ENCODE measurements at places on chromosomes 2 and 18.

DNA sequence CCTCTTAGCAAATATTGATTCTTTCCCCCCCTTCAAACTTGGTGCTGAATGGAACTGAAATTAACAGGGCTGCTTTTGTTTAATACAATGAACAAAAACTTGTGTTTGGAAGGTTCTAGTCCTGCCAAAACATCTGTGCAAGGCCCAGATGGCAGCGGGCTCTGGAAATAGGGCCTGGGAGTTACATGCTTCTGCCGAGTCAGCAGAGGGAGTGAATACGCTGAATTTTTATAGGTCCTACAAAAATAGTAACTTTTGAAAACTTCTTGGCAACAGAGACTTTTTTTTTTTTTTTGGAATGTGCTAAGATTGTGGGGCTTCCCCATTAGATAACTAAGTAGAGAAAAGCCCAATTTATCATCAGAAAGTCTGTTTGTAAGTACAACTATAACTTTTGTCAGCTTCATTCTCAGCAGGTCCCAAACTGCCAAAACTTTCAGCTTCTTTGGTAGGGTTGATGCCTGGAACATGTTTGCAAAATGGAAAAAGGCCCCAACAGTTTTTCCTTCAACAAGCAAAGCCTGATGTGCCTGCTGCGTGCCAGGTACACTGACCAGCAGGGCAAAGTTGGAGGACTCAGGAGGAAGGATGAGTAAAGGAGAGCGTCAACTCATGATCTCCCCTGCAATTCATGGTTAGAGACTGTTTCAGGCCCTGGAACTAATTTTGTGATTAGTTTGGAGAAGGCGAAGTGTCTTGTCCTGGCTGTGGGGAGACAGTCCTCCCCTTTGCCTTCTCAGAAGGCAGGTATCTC, 45.1 kb upstream of the HDAC4 start:
- DNase-seq, result no peak

GRCh38 chr2:5846881-5847280, 154.7 kb downstream of the SOX11 start:
- no peak for DNase-seq

DNA sequence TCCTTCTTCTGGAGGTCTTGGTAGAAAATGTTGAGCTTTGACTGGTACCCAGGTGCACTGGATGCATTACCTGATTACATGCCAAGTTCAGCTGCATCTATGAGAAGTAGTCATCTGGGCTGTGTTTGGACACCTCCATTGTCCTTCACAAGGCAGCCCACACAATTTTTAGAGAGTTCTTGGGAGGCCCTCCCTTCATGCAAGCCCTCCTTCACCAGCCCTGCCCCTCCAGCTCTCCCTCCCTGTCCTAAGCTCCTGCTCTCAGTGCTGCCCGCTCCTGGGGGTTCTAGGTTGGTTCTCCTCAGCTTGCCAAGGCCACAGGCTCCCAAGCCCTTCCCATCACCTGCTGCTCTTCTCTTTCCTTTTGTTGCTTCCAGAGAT, 148.7 kb downstream of the DYSF start:
- DNase-seq, result no peak

DNA sequence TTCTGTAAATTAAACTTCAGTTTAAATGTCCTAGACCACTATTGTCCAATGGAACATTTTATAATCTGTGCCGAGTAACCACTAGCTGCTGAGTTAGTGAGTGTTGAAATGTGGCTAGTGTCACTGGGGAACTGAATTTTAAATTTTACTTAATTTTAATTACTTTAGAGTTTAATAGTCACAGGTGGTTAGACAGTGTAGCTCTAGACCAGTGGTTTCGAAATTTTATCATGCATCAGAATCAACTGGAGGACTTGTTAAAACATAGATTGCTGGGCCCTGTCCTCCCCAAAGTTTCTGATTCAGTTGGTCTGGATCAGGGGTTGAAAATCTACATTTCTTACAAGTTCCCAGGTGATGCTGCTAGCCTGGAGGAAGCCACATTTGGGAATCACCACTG, 110.4 kb downstream of the FMNL2 start:
- DNase-seq, result no peak

DNA sequence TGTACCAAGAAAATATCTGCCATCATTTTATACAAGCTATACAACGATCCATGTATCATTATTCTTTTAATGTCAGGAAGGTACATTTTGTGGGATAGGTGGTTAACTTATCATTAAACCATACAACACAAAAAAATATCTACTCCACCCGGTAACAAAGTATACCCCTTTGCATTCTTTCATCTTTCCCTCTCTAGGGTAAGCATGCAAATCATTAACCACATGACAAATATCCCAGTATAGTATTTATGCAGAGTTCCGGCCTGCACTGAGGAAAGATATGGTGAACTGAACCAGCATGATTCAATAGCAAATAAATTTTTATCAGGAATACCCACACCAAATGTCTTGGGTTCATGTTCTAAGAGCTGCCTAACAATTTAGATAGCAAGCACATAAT, 22.5 kb upstream of the SULT1C2 start:
- no peak for DNase-seq

DNA sequence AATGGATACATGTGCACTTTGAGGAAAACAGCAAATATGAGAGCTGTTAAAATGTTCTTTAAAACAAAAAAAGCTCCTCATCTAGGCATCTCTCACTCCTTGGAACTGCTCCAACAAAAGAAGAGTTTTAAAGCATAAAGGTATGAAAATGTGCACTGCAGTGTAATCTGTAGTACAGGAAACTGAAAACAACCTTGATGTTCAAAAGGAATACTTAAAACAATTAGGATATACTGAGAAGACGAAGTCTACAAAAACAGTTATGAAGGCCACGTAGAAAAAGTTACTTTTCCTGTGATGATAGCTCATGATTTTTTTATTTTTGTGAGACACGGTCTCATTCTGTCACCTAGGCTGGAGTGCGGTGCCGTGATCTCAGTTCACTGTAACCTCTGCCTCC, 2.1 kb upstream of the GPR75 start:
- DNase-seq, result no peak

DNA sequence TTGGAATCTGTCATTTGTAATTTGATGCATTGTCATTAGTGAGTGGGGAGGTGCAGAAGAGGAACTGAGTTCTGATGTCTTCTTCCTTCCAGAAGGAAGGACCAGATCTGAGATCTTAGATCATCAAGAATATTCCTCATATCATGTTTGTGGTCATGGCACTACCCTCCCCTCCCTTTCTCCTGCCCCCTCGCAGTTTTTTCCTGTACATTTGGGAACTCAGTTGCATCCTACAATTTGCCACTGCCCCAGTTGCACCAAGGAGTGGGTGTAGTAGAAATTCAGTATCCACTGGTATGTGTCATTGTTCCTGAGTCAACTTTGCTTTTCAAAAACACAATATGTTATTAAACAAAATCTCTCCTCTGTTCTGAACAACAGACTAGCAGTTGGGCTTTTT, 26.6 kb upstream of the ACVR1 start:
- DNase-seq, result no peak

GRCh38 chr2:20444101-20444992, 2.5 kb upstream of the RHOB start:
- no peak for DNase-seq

DNA sequence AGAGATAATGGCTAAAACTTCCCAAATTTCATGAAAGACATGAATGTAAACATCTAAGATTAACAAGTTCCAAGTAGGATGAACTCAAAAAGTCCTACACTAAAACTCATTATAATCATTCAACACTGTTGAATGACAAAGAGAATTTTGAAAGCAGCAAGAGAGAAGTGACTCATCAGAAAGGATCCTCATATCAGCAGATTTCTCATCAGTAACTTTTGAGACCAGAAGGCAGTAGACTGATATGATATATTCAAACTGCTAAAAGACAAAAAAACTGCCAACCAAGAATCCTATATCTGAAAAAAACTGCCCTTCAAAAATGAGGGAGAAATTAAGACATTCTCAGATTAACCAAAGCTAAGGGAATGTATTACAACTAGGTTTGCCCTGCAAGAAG, 130.6 kb upstream of the OTX1 start:
- no peak for DNase-seq

DNA sequence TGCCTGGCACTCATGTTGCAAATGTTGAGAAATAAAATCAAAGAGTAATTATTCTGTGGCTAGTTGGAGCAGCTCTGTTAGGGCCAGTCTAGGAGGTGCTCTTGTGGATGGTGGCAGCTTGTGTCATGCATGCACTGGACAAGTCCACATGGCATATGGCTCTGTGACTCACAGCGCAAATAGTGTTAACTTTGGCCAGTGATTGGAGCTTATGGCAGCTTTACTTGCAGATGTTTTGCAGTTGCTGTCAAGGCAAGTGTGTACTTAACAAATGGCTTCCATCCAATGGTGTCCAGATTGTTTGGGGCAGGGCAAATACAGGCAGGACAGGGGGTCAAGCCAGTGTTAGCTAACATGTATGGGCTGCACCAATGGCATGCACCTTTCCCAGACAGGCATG, 26.1 kb upstream of the TMX3 start:
- DNase-seq, result no peak

DNA sequence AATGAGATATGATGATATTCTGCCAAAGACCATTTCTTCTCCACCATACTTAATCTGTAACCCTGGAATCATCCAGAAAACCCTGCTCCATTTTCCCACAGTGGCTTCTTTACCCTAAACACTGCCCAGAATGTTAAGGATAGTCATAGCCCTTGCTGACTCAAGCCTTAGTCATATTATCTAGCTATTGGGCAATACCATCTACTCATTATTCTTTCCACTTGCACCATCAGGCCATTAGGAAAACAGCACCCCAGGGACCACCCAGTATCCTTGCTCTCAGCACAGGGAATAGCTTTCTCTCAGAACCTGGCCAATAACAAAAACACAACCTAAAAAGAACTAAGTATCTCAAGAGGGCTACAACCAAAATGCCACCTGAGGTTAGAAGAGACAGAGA, 445.7 kb upstream of the SLC14A2 start:
- no peak for DNase-seq

DNA sequence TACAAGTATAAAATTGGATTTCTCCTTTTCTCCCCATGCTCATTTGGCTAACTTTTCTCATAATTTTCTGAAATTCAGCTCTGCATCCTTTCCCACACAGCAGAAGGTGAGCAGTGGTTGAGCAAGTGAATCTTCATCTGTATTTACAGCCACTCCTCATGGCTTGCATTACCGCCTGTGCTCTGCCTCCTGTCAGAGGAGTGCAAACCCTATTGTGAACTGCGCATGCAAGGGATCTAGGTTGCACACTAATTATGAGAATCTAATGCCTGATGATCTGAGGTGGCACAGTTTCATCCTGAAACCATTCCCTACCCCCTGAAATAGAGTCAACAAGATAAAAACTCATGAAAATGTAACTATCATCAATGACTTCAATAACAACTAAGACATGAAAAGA, 20.0 kb downstream of the ME2 start:
- no peak for DNase-seq

- no peak for DNase-seq
Measured at GRCh38 chr2:55364189-55365055, 55.2 kb downstream of the CCDC88A start.

- DNase-seq, result no peak
Measured at GRCh38 chr18:8142131-8142711, 467.0 kb upstream of the RAB12 start.

DNA sequence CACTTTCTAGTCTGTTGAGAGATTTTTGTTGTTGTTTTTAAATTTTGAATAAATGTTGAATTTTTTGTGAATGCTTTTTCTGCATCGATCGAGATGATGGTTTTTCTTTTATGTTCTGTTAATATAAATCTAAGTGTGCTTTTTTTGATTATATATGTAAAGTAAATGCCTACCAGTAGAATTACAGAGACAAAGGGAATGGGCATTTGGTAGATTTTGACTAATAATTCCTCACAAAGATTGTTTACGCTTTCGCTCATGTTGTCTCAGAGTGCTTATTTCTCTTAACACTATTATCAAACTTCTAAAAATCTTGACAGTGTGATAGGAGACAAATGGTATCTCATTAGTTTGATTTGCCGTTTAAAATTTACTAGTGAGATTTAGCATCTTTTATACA, 3.7 kb downstream of the MYO3B start:
- DNase-seq, result no peak

- no peak for DNase-seq
Measured at GRCh38 chr2:144362401-144362800, 157.5 kb downstream of the ZEB2 start.
